ENCODE measurements at places on chromosomes 3 and 15.

DNA sequence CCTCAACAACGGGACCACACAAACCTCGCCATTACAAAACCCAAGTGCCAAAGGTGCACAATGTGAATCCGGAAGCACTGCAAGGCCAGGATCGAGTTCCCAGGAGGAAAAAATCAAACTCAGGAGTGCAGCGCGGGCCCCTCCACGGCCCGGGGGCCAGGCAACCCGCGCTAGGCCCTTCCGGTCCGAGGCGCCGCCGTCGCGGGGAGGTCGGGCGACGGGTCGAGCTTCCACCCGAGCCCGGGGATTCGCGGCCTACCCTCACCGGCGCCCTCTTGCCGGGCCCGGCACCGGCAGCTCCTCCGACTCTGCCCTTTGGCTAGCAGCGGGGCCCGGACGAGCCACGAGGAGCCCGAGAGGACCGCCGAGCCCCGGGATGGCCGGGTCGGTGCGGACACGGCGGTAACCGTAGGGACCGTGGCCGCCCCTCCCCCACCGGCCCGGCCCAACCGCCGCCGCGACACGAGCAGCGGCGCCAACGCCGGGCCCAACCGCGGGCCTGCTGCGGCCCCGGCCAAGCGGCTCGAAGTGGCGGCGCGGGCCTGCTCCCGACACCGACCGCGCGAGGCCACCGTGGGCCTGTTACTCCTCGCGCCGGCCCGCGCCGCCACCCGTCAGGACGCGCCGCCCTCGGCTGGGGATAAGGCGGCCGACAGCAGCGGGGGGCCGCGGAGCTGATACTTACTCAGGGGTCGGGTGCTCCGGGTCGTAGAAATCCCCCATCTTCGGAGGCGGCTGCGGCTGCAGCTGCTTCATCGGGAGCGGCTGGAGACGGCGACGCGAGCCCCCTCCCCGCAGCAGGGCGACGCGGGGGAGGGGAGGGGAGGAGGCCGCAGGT is 525 bp downstream of the SETD2 start:
- DNase-seq = peak; percentile 51

DNA sequence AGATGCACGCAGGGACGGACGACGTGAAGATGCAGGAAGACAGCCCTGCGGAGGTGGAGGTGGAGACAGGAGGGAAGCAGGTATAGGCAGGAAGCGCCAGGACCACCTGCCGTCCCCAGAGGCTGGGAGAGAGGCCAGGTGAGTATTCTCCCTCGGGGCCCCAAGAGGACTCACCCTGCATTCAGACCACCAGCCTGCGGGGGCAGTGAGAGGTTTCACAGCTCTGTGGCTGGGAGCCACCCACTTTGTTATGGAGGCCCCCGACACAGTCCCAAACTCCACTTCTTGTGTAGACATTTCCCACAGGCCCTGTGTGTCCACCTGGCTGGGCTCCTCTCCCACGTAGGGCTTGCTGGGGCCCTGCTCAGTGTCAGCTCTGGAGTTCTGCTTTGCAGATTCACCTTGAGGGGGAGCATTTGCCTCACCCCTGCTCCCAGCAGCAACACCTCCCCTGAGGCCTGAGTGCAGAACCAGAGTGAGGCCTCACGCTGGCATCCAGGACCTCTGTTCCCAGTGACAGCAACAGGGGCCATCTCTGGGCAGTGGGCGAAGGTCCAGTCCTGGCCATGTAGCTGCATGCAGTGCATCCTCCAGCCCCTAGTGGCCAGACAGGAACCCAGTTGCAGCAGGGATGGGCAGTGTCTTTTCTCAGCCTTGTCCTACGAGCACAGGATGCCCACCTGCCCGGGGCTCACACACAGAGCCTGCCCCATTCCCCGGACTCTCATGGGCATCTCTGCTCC is 119.4 kb upstream of the IQSEC1 start:
- peak; percentile 37 for DNase-seq

- DNase-seq = no peak
Measured at GRCh38 chr3:187967993-187968392, 186.0 kb upstream of the LPP start.

- no peak for DNase-seq
Measured at GRCh38 chr3:66268864-66269263, 48.1 kb downstream of the SLC25A26 start.

- DNase-seq = no peak
Measured at GRCh38 chr3:33557829-33558228, 117.6 kb upstream of the UBP1 start.

GRCh38 chr15:90188914-90189748 is 12.0 kb upstream of the SEMA4B start:
- DNase-seq = no peak

GRCh38 chr3:134775831-134776230 is 19.2 kb upstream of the EPHB1 start:
- DNase-seq = no peak

DNA sequence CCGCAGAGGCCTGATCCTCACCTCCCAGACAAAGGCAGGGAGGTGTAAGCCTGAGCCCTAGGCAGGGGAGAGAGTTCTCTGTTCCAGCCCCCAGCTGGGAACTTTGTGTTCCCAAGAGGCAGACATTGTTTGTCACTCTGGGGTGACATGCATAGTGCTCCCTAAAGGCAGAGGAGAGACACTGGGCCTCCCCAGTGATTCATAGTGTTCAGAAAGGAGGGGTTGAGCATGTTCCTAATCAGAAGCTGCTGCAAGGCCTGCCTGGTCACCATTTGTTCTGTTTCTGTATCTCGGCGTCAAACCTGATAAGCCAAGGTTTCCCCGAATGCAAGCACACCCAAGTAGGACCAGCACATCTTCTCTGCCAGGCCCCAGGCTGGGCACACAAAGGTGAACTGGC is 24.0 kb upstream of the SLC6A6 start:
- no peak for DNase-seq

DNA sequence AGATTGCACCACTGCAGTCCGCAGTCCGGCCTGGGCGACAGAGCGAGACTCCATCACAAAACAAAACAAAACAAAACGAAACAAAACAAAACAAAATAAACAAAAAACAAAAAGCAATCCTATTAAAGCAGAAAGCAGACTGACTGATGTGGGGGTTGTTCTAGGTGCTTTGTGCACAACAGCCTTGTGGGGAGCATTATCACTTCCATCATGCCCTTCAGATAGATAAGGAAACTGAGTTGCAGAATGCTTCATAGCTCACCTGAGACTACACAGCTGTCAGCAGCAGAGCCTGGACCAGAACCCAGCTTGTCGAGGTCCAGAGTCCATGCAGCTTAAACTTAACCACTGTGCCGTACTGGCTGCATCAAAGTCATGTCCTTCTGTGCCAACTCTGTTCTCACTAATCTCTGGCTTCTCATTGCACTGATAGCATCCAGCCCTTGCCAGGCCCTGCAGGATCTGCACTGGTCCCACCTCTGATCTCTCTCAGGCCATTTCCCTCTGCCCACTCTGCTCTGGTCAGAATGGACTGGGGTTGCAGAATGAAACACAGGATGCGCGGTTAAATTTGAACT is 47.6 kb upstream of the MRPS22 start:
- DNase-seq = no peak

All from Calu3 (cell line).